EL (cell line): ENCODE measurements at places on chromosomes 16 and 17.

DNA sequence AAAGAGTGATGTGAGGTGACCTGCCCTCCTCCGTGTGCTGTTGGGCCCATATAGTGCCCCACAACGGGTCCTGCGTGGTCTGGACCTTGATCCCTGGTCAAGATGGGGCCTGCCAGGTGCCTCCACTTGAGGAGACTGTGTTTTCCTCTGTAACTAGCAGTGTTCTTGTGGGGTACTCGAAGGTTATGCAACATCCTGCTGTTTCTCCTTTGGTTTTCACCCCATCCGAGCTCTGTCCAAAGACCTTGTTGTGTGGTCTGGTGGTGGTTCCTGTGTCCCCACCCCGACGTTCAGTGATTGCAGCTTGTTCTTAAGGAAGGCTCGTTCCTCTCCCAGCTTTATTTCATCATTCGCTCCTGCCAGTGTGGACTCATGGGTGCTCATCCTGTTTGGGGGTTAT, 38.7 kb upstream of the ZNF750 start:
- DNase-seq, result no peak

- DNase-seq, result peak; percentile 55
Measured at GRCh38 chr16:29811896-29812665, at the start of gene PRRT2. PRRT2 (plus strand) TSS chr16:29812193; CDS start chr16:29813055, 862 bp downstream.

- no peak for DNase-seq
Measured at GRCh38 chr16:86216591-86216990, 293.7 kb upstream of the FOXF1 start.

DNA sequence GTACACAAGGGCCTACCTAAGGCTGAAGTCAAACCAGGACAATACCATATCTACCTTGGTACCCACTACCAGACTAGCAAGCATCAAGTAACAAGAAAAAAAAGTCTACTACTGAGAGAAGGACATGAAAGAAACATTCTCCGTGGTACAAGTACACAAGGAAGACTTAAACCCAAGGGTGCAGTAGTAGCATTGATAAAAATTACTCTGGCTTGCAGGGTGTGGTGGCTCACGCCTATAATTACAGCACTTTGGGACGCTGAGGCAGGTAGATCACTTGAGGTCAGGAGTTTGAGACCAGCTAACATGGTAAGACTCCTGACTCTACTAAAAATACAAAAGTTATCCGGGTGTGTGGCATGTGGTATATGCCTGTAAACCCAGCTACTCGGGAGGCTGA, 386.5 kb upstream of the PMFBP1 start:
- DNase-seq, result no peak

GRCh38 chr17:61159221-61159814, 240.3 kb upstream of the TBX2 start:
- DNase-seq, result no peak

- peak; percentile 64 for DNase-seq
Measured at GRCh38 chr17:2089021-2089422, 34.1 kb downstream of the HIC1 start.

- no peak for DNase-seq
Measured at GRCh38 chr17:27496437-27496943, 40.2 kb downstream of the KSR1 start.

GRCh38 chr16:55500530-55501011, 8.3 kb upstream of the LPCAT2 start:
- DNase-seq, result peak; percentile 71

- DNase-seq, result peak; percentile 31
Measured at GRCh38 chr17:68399638-68400403, 57.5 kb downstream of the WIPI1 start.

GRCh38 chr17:5788266-5788900, 204.1 kb upstream of the NLRP1 start:
- DNase-seq, result peak; percentile 74

GRCh38 chr16:57630931-57631845, 2.8 kb downstream of the ADGRG1 start:
- no peak for DNase-seq
